Hematopoietic multipotent progenitor cell (in vitro differentiated cells): ENCODE measurements at places on chromosomes 1 and 21.
A peak's percentile ranks its signal among the peaks of the same experiment; 100 is the strongest.

GRCh38 chr1:207218512-207219362 is 102.7 kb upstream of the CD55 start:
- DNase-seq: peak; percentile 56

- DNase-seq: no peak
These were observed 52.1 kb downstream of the ZSCAN20 start for GRCh38 chr1:33524586-33524985.

DNA sequence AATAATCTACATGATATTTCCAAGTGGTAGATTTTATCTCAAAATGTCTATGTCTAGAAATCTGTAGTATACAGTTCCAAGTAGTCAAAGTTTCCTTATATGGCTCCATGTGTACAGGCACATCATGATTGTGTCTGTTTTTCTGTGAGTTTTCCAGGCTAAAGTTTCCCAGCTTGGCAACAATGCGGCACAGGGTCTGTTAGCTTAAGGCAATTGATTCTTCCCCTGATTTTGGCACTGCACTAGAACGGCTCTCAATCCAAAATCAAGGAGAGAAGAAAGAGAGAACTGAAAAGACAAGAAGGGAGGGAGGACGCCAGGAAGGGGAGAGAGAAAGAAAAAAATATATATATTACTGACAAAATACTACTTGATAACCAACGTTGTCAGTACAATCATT is 193.9 kb upstream of the SNX7 start:
- DNase-seq: no peak

DNA sequence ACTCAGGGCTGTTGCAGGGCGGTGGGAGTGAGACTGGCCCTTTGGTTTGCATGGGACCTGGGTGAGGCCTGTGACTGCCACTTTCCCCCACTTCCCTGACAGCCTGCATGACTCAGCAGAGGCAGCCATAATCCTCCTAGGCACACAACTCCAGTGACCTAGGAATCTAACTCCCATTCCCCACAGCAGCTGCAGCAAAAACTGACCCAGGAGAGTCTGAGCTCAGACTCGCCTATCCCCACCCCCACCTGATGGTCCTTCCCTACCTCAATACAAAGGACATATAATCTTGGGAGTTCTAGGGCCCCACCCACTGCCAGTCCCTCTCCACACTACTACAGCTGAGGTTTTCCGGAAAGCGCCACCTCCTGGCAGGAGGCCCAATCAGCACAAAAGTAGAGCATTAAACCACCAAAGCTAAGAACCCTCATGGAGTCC is 26.7 kb downstream of the NDC1 start:
- peak; percentile 5 for DNase-seq

- DNase-seq: no peak
These were observed 67.9 kb downstream of the CYYR1 start for GRCh38 chr21:26505211-26505610.

- no peak for DNase-seq
These were observed 11.2 kb upstream of the RRP15 start for GRCh38 chr1:218273762-218274479.

GRCh38 chr1:229870381-229870780 is 196.7 kb upstream of the GALNT2 start:
- no peak for DNase-seq

DNA sequence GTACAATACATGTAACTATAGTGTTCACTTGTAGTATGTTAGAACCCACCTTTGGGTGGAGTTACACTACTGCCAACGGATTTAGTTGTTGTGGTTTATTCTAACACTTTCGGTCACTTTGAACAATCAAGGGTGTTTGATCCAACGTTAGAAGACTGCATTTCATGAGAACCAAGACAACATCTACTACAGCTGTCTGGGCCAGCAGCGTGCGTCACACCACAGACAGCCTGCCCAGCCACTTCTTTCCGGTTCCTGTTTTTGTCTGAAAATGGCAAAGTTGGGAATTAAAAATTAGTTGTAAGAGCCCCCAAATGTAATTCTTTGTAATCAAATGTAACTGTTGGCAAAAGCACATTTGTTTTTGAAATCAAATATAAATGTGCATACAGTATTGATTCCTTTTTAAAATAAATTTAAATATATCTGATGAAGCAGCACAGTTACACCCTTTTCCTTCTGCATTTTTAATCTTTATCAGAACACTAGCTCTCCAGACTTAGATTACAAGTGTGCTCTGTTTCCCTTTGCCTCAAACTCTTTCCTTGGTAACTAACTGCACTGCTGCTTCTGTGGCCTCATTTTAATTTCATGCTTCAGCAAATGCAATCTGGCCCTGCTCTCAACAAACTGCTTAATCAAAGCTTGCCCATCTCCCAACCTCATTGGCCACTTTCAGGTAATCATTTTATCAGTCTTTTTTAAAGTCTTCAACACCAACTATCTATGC is 86.6 kb upstream of the DPH5 start:
- DNase-seq: peak; percentile 90

DNA sequence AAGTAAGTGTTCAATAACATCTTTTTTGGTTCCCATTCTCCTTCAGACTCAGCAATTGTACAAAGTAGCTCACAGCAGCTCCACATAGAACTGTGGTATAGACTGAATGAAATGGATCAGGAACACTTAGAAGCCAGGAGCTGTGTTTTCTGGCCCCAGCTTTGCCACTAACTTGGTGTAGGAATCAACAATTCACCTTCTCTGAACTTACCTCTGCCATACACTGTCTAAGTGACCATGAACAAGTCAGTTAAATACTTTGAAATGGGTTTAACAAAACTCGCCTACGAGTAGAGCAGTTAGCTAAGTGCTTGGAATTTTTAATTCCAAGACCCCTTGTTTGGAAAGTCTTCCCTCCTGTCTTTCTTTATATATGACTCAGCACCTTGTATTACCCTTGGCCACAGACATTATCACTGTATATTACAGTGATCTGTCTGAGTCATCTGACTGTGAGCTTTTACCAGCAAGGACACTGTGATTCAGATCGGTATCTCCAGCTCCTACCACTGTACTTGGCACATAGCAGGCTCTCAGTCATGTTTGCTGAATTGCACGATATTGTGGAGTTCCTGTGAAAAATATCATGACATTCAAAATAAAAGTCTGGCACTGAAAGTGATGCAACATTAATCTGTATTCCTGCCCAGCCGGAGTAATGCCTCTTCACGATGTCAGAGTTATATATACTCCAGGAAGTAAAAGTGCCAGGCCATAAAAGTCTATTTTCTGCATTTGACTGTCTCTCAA is 101.7 kb upstream of the BEND5 start:
- no peak for DNase-seq

DNA sequence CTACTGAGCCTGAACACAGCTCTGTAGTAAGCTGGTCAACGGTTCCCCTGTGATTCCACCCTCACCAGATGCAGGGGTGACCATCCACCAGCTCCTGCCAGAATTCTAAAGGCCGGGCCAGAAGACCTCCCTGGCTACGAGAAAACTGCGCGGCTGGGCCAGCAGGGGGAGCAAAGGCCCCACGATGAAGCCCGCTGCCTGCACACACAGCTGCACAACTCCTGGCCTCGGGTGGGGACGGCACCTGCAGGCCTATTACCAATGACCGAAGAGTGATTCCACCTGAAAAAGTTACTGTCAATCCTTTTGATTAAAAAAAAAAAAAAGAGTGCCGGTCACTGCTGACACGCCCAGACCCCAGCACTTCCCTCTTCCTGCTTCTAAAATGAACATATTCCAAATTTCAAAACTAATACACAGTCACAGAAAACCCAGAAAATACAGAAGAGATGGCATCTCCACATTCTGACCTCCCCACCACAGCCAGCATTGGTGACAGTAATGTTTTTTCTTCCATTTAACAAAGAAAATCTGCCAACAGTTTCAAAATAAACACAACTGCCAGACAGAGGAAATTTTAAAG is 49.8 kb upstream of the RIPK4 start:
- DNase-seq: peak; percentile 22

- no peak for DNase-seq
These were observed 839.0 kb downstream of the LRRIQ3 start for GRCh38 chr1:73359001-73359400.

- no peak for DNase-seq
These were observed 52.7 kb upstream of the COA6 start for GRCh38 chr1:234320549-234320948.

DNA sequence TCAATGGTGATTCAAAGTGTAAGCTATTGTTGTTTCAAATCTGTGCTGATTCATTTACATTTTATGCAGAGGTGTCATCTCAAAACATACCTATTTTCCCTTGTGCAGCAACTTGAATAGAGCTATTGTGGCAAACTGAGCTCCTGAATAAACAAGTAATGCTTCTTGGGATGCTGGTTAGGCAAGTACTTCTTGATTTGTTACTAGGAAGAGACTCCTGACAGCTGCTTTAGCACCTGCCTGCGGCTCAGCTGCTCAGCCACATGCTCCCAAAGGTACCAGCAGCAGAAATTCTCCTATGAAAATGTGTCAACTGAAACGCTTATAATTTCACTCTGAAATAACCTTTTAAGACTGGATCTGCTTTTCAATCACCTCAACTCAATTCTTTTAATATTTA is 352.3 kb downstream of the RYR2 start:
- DNase-seq: no peak

DNA sequence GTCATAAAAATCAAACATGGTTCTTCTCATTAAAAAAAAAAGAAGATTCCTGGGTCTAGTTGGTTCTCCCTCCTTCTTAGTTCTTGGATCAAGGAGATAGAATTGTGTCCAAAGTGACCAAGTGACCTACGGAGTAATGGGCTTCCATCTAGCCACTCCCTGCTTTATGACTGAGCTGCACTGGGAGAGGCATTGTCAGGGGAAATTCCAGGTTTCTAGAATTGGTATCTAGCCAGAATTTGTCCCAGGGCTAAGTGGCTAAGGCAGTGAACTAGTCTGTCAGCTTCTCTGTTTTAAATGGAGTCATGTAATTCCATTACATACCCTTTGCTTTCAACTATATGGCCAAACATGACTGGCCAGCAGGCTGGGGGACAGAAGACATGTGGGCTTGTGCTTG is 40.1 kb upstream of the ERG start:
- no peak for DNase-seq

- no peak for DNase-seq
These were observed 24.9 kb upstream of the LRIG2 start for GRCh38 chr1:113048064-113048463.

DNA sequence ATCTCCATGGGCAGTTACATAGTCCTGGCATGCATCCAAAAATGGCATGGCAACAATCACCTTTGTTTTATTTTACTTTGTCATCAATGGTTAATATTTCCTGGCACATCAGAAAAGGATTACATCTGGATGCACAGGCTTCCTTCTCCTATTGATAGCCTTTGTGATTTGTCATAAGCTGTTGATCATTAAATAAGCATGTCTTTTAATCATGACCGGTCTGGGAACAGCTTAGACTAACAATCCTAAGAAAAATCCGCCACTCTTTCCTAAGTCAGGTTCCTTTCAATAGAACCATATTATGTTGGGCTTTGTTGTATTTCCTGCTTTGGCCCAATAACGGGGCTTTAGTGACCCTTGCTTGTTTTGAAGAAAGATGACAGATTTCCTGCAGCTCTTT is 330.6 kb downstream of the DUSP10 start:
- DNase-seq: no peak

GRCh38 chr1:62314454-62315350 is 4.5 kb downstream of the KANK4 start:
- DNase-seq: no peak

DNA sequence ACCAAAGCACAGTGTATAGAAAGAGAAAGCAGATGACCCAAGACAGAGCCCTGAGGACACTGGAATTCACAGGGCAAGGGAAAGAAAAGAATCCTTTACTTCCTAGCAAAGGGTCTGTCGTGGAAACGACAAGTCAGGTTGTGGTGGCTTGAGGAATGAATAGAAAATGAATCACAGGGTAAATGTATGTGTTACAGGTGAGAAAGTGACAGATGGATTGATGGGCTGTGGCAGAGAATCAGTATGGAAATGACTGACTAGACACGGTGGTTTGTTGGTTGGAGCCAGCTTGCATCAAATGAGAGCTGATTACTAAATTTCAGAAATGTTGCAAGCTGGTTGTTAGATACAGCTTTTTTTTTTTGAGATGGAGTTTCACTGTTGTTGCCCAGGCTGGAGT is 46.9 kb downstream of the PTP4A2 start:
- no peak for DNase-seq

GRCh38 chr1:198639671-198640143 is 867 bp downstream of the PTPRC start:
- DNase-seq: no peak

DNA sequence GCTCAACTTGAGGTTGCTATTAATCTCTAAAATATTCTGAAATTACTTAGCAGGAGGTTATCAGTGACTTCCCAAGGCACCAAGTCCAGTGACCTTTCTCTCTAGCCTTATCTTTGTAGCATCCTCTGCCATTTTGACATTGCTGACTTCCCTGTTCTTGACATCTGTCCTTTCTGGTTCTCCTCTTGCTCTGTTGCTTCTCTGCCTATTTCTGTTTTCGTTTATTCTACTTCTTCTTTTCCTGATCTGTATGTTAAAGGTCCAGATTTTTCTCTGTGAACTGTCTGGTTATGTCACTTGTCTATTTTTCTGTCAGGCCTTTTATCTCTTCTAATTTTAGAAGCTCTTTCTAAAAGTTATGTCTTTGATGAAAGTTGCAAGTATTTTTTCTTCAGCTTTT is 178.8 kb downstream of the VPS13D start:
- no peak for DNase-seq

DNA sequence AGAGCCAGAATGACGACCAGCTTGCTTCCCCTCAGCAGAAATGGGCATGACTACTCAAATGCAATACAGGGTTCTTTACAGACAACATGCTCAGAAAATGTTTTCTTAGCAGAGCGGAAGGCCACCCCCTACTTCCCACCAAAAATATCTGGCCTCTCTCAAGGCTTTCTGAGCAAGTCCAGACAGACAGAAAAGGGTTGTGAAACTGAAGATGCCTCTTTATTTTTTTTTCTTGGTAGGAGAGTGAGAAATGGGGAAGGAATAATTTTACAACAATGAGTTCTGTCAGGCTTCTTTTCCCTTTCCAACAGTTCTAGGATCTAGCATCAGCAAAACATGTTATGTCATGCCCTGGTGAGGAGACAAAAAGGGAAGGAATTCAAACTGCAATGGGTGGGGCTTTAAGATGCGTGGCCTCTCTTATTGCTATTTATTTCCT is 172.0 kb upstream of the CAMK1G start:
- no peak for DNase-seq

GRCh38 chr1:41394959-41395956 is 34.0 kb downstream of the FOXO6 start:
- no peak for DNase-seq

DNA sequence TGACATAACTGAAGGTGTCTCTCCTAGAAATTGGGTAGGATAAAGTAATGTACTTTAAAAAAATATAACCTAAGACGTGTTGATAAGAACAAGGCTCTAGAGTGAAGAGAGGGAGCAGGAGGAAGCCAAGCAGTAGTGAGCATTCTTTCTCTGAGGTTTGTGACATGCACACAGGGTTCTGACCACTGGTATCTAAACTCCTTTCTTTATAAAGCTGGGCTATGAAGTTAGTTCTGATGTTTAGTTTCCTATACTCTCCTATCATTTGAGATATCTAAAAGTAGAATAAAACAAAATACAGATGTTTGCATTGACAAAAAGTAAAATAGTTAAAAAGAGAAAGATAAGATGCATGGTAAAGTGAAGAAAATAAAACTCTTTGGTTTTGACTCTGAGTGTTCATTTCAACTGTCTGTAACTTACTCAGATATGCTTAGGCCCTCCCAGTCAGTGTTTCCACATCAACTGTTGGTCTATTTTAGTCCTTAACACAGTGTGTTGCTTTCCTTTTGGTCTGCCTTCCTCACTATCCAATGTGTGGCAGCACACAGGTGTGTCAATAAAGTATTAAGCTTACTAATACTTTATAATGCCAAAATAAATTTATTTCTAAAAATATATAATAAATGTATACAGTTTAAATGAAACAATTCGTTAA is 543.5 kb downstream of the PTPRC start:
- DNase-seq: peak; percentile 36

- no peak for DNase-seq
These were observed 77.4 kb upstream of the CAMK1G start for GRCh38 chr1:209506101-209506500.
